ENCODE measurements at places on chromosomes 13 and 19. TPM values are rescaled to one million over a fixed set of nuclear protein-coding genes. Genes with fewer than 3 reads are reported as not detected.

Gene ZNF433
- total RNA-seq: 8.8 TPM

Gene TRPC4
- total RNA-seq: 0.32 TPM

Gene MAP2K2
- 72.8 TPM for total RNA-seq

Gene TLE6
- total RNA-seq: 4.3 TPM

Gene COX7A1
- 20.8 TPM for total RNA-seq

Gene WDR87
- not detected for total RNA-seq

Gene STARD13
- 62.3 TPM for total RNA-seq

Gene PEG3
- total RNA-seq: 9.1 TPM

Gene CAPN12
- 4.1 TPM for total RNA-seq

Gene METTL21C
- not detected for total RNA-seq

Gene NFIX
- total RNA-seq: 43.6 TPM

Gene KIR2DL1
- not detected for total RNA-seq

Gene SBK3
- total RNA-seq: not detected

Gene SLITRK6
- under 0.01 TPM for total RNA-seq

Gene CCDC70
- total RNA-seq: not detected

Gene SBSN
- total RNA-seq: not detected

Gene SULT2A1
- not detected for total RNA-seq

Gene PSG2
- total RNA-seq: not detected

Gene A1BG
- total RNA-seq: 42.7 TPM

Gene SPIB
- total RNA-seq: 0.33 TPM

Gene CCNA1
- total RNA-seq: 0.98 TPM

Gene IRGQ
- total RNA-seq: 14.9 TPM

Gene SYCN
- not detected for total RNA-seq

Gene ZNF17
- 11.2 TPM for total RNA-seq

Gene LRRC63
- total RNA-seq: 0.15 TPM

Gene TEX29
- not detected for total RNA-seq

Gene CYP4F12
- total RNA-seq: 3.5 TPM

Gene ERVK3-1
- total RNA-seq: 44.3 TPM

Gene MARK4
- 20.0 TPM for total RNA-seq

Gene ZNF575
- total RNA-seq: 0.59 TPM

Gene PSG1
- not detected for total RNA-seq

Gene IFT88
- total RNA-seq: 35.0 TPM

Gene SNRPD2
- total RNA-seq: 238 TPM

Gene GJB2
- 0.88 TPM for total RNA-seq

Gene GIPC3
- total RNA-seq: 0.29 TPM

Gene NLRP5
- total RNA-seq: not detected

Gene GPR18
- total RNA-seq: not detected

Gene KCTD15
- total RNA-seq: 14.6 TPM

Gene MATK
- total RNA-seq: 5.6 TPM

Gene CCDC169
- total RNA-seq: 2.9 TPM

Gene EXOC3L2
- total RNA-seq: 0.44 TPM

Gene NR2F6
- total RNA-seq: 34.7 TPM

Gene RNF225
- total RNA-seq: not detected

Gene TMEM238
- total RNA-seq: 4.5 TPM

Gene PABPC3
- 0.15 TPM for total RNA-seq

Gene GPC5
- total RNA-seq: not detected

Gene NACC1
- 19.7 TPM for total RNA-seq

Gene SLC39A3
- 36.1 TPM for total RNA-seq
